ENCODE measurements at places on chromosomes 5 and 9.

DNA sequence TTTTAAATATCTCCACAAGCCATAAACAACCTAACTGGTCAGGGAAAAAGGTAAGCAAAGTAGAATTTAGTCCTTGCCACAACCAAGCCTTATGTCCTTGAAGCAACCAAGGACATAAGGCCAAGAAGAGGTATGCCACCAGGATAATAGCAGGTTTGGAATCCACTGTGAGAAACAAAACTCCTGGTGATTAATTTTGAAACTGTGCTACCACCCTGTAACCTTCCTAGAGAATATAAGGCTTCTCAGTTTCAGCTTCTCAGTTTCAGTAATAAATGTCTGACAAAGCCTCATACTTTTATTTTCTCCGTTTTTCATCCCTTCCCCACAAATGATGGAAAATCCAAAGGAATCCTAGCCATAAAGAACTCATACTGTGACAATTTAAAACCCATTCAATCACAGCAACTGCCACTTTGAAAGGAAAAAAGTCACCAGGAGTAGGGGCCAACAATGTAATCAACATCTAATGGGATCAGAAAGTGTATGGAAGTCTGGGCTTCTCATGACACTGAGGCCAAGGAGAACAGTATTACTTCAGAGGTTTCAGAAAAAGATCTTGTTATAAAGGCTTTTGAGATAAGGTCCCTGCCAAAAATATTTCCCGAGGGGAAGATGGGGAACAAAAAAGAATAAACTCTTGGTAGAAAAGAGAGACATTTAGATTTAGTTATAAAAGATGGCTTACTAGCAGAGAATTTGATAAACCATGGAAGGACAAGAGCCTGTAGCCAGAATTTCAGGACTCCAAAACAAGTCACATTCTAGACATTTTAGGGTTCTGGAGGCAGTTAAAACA lies 189.2 kb downstream of the TSSK1B start:
- no peak for DNase-seq

DNA sequence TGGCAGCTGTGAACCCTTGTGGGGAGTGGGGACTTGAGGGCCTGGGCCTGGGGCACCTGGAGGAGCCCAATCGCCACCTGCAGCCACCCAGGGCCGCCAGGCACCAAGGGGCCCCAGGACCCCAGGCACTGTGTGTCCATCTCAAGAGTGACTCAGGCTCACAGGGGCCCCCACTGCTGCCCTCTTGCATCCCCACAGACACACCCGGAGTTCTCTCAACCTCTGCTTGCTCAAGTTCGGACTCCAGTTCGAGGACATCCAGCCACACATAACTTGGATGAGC lies 51.9 kb downstream of the MRPL36 start:
- DNase-seq, result no peak

GRCh38 chr5:148156609-148157008 lies 11.7 kb upstream of the SPINK14 start:
- DNase-seq, result no peak

GRCh38 chr9:133126697-133127339 lies 5.8 kb upstream of the RALGDS start:
- DNase-seq, result no peak

- no peak for DNase-seq
Measured at GRCh38 chr5:169013846-169014245, 287.1 kb downstream of the SLIT3 start.

GRCh38 chr9:89400403-89401116 lies 82.3 kb downstream of the SECISBP2 start:
- no peak for DNase-seq

- peak; percentile 70 for DNase-seq
Measured at GRCh38 chr5:178461004-178461730, 129.0 kb downstream of the COL23A1 start.

- DNase-seq, result no peak
Measured at GRCh38 chr5:32014096-32014745, 159.9 kb downstream of the GOLPH3 start.

DNA sequence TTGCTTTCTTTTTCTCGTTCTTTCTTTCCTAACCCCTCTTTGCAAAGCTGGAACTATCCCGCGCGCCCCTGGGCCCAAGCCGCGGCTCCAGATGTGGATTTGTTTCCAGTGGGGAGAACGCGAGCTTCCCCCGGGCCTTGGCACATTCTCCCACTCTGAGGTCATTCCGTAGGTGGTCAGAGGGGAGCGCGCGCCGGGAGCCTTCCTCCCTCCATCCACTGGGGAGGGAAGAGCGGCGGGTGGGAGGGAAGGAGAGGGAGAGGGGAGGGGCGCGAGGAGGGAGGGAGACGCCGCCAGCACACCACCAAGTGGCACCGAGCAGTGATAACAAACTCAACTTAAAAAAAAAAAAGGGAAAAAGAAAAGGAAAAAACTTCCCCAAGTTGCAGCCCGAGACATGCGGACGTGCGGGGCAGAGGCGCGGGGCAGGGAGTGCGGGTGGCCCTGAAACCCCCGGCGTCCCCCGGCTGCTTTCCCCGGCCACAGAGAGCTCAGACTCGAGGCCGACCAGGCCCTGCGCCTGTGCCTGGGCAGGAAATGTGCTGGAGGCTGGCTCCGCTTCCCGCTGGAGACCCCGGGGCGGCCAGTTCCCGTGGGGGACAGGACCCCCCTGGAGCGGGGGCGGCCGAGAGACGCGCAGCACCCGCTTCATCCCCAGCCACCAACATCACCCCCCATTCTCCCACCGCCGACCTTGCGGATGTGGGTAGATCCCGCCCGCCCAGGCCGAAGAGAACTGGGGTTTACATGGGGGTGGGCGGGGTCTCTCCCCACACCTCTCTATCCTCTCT lies 3.1 kb downstream of the IER5L start:
- DNase-seq, result peak; percentile 52

GRCh38 chr5:172142709-172143215 lies 45.3 kb downstream of the STK10 start:
- no peak for DNase-seq

GRCh38 chr5:34034534-34035327 lies 8.3 kb downstream of the C1QTNF3 start:
- no peak for DNase-seq

DNA sequence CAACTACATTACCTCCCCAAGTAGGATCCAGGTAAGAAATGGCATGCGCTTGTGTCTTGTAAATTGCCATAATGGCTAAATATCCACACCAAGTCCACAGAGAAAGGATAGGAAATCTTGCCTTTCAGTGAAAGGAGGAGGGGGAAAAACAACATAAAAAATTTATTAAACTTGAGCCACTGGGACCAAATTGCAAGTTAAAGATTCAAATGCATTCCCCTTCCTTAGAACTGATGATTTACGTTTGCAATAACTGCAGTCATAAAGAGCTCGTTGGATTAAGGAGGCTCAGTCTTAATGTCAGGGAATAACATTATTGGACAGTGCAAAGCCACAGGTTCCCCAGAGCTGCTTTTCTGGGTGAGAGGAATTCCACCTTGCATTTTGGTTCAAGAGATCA lies 92.6 kb upstream of the SARDH start:
- DNase-seq, result no peak

DNA sequence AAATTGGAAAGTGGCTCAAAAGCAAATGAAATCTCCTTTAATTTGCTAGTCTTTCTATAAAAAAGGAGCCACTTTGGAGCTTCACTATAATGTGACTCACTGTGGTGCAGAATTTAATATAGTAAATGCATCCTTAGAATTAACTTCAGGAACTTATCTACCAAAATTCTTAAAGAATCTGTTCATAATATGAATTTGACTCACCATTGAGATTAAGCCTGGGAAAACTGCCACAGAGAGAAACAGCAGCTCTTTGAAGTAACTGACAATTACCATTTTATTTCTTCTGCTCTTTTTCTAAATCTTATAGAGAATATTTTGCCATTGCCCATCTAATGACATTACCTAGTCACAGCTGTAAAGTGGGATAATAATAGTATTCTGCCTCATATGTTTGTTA lies 211.9 kb upstream of the CDH6 start:
- DNase-seq, result no peak

GRCh38 chr9:81080900-81081299 lies 608.4 kb downstream of the TLE1 start:
- no peak for DNase-seq

Measured in stimulated activated CD4-positive, alpha-beta T cell treated with anti-CD3 and anti-CD28 coated beads, Interleukin-15, amount 100 ng/mL, for 24 hours (primary cell).